Calu3 (cell line): ENCODE measurements at places on chromosomes 13 and 19. TPM values are rescaled to one million over a fixed set of nuclear protein-coding genes. Genes with fewer than 3 reads are reported as not detected.

ZNF649 gene
- 14.6 and 15.5 TPM in 2 replicates for total RNA-seq

CASP14 gene
- total RNA-seq, result not detected in 2 replicates

ZNF302 gene
- 20.1 and 23.2 TPM in 2 replicates for total RNA-seq

CRLF1 gene
- 1.1 TPM in 1 of 2 replicates, not detected in the other for total RNA-seq

SLC25A41 gene
- total RNA-seq, result 1.4 and 2.9 TPM in 2 replicates

KXD1 gene
- 61.0 and 61.5 TPM in 2 replicates for total RNA-seq

ZNF100 gene
- 9.1 and 9.4 TPM in 2 replicates for total RNA-seq

SHISA7 gene
- not detected in 2 replicates for total RNA-seq

ZNF443 gene
- 7.5 and 8.6 TPM in 2 replicates for total RNA-seq

DIAPH3 gene
- total RNA-seq, result 9.4 and 11.4 TPM in 2 replicates

CEACAM3 gene
- total RNA-seq, result not detected in 2 replicates

IL11 gene
- total RNA-seq, result 0.97 and 1.3 TPM in 2 replicates

OLFM4 gene
- total RNA-seq, result 33.5 and 55.7 TPM in 2 replicates

LGALS7B gene
- total RNA-seq, result 3.2 and 4.8 TPM in 2 replicates

CILP2 gene
- 1.3 and 1.7 TPM in 2 replicates for total RNA-seq

FUT1 gene
- total RNA-seq, result 2.6 and 2.9 TPM in 2 replicates

GNA15 gene
- total RNA-seq, result 5.9 and 6.5 TPM in 2 replicates

MBD3L5 gene
- not detected in 2 replicates for total RNA-seq

- DNase-seq, result no peak
Observed at GRCh38 chr13:93265800-93266199, 39.2 kb downstream of the GPC6 start.

DNA sequence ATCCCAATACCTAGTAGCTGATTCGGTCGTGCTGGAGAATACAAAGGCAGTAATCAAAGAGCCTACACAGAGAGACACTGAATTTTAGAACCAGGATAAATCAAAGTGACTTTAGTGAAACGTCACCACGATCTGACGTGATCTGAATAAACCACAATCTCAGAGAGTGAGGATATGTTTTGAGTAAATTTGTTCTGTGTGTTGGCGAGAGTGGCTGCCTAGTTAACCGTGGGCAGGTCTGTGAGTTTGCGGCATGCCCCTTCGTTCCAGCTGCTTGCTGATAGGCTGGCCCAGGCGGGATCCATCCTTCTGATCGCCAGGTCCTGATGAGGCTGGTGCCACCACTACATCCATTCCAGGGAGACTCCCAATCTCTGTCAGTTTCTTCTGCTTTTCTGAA is 40.4 kb downstream of the LRCH1 start:
- no peak for DNase-seq

- DNase-seq, result peak; percentile 95
Observed at GRCh38 chr19:33795370-33796163, 1.1 kb upstream of the KCTD15 start.

DNA sequence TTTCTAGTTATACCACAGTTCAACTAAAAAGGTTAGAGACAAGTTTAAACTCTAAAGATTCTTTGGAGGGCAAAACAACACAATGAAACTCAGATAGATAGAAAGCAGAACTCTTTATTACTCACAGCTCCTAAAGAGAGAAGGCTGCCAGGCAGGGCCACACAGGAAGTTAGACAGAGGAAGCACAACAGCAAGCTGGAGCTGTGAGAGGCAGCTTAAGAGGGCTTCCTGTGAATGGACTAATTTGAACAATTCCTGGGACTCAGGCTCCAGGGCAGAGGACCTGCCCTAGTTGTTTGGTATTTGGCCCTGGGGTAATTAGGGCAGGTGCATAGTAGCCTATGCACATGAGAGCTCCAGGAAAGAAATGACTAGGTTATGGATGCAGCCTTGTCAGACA is 803.6 kb downstream of the DIAPH3 start:
- DNase-seq, result no peak

DNA sequence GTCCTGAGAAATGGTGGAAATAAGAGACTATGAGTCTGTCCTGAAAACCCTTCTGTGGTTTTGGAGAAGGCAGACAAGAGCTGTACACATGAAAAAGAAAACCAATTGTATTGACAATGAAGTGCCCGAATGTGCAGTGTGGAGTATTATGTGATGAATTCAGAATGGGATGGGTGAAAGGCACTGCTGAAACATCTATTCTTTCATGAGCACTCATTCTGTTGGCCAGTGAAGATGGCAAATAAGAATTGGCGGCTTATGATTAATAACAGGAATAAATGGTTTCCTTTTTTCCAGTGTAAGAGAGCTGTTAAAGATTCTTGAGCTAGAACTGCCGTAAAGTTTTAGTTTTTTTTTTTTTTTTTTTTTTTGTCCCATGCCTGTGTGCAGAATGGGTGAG is 5.7 kb downstream of the POLR1D start:
- DNase-seq, result no peak

- DNase-seq, result no peak
Observed at GRCh38 chr19:7550987-7551761, 15.7 kb downstream of the PNPLA6 start.

- no peak for DNase-seq
Observed at GRCh38 chr19:6522712-6523111, 8.1 kb upstream of the TNFSF9 start.

GRCh38 chr13:75507027-75508001 is 25.3 kb upstream of the TBC1D4 start:
- no peak for DNase-seq

- DNase-seq, result no peak
Observed at GRCh38 chr19:11887234-11887610, 360 bp upstream of the ZNF69 start.

DNA sequence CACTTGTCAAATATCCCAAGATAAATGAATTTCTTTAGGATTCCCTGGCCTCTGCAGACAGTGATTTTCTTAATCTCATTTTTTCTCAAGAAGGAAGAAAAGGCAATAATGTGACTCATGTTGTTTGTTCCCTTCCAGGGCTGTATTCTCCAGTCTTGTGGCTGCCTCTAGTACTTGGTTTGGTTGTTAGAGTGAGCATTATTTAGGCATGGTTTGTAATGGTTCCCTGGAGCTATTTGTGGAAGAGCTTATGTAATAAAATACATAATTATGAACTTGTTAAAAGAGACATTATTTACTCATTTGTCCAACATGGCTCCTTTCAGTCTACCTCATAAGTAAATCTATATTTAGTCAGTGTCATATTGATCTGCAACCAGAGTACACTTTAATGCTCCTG is 270.4 kb downstream of the DCT start:
- no peak for DNase-seq

DNA sequence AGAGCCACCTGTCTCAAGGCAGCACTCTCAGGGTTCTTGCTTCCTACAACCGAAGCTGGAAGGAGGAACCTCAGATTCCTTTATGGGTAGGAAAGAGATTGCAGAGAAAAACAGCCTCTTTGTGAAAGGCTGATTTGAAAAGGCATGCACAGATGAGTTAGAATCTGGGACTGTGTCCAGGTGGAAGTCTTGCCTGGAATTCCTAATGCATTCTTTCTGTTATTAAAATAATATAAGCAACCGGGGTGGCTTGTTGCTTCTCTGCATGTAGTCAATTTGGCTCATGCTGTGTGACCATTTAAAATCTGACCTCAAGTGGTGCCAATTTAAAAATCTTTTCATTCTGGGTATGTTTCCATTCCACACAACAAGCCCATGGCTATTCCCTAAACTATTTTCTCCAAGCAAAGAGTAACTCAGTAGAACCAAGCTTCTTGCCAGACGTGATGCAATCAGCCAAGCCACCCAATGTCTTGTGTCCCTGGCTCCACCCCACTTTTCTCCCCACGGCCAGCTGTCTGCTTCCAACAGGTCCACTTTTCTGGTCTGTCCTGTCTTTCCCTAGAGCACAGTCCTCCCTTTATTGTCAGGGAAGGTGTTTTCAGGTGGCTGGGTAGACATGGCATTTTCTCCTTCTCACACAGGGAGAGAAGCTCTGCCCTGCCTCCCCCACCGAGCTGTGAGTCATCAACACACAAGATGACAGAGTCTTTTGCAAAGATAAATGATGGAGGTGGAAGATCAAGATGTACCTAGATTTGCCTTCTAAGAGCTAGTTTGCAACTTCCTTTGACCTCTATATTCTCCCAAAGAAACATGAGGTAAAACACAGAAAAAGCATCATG is 394.3 kb downstream of the FOXO1 start:
- peak; percentile 32 for DNase-seq

- DNase-seq, result no peak
Observed at GRCh38 chr19:5035105-5035761, 66.3 kb downstream of the KDM4B start.

GRCh38 chr13:110023729-110024644 is 237.6 kb upstream of the IRS2 start:
- DNase-seq, result no peak

DNA sequence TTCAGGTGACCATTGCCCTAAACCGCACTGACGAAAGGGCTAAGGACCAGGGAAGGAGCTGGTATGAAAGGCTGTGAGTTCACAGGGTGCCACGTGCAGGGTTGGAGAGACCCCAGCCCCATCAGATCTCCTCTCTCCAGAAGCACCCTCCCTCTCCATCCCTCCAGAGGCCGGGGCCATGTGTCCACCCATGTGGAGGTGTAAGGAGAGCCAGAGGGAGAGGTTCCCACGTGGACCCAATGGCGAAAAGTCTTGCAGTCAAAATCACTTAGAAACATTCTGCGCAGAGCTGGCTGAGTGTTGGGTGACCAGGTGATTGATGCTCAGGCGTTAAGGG is 168.3 kb downstream of the COL4A1 start:
- no peak for DNase-seq

GRCh38 chr19:34428549-34429285 is 536 bp downstream of the UBA2 start:
- DNase-seq, result peak; percentile 5

GRCh38 chr19:51207747-51208146 is 17.1 kb upstream of the CD33 start:
- DNase-seq, result no peak

GRCh38 chr13:111644750-111645149 is 324.3 kb downstream of the TEX29 start:
- DNase-seq, result no peak

DNA sequence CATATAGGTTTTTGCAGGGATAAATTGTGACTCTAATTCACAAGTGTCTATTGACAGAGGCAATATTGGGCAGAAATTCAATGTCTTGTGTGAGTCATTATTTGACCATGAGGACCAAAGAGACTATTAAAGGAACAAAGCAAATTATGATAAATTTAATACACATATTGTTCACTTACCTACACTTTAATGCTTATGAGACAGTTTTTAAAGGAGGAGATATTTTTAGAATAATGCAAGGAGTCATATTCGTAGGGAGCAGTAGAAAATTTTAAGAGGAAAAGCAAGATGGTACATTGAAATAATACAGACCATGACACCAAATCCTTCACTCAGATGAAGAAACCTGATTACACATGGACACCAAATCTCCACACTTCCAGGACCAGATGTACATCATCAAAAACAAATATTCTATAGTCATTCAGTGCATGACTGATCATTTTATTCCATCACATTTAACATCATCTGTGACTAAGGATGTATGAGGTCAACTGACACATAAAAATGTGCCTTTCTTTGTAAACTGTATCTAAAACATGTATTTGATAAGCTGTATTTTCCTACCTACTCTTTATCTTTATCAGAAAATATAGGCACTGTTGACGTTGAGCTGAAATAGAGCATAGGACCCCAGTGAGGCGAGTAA is 4.2 kb upstream of the OR7A17 start:
- DNase-seq, result no peak

- no peak for DNase-seq
Observed at GRCh38 chr19:51627491-51628138, 2.6 kb downstream of the SIGLEC5 start.

GRCh38 chr19:41861116-41861768 is 1.2 kb downstream of the RPS19 start:
- no peak for DNase-seq

- DNase-seq, result peak; percentile 59
Observed at GRCh38 chr13:28636677-28637317, 22.1 kb upstream of the POMP start.

DNA sequence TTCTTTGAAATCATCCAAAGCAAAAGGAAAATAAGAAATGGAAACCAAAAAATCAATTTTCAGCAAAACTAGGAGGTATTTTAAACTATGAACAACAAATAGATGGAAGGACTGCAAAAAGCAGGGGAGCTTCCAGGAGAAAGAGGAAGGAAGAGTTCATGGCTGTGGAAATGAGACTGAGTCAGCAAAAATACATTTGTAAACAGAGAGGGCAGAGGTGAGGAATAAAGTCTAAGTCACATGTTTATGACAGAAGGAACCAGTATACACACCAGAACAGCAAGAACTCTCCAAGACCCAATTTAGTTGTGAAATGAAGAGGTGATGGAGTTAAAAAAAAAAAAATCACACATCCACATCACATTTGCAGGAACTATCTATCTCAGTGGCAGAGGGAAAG is 69.6 kb downstream of the RNASEH2B start:
- DNase-seq, result no peak

- DNase-seq, result no peak
Observed at GRCh38 chr19:16227837-16228636, 30.3 kb downstream of the AP1M1 start.

DNA sequence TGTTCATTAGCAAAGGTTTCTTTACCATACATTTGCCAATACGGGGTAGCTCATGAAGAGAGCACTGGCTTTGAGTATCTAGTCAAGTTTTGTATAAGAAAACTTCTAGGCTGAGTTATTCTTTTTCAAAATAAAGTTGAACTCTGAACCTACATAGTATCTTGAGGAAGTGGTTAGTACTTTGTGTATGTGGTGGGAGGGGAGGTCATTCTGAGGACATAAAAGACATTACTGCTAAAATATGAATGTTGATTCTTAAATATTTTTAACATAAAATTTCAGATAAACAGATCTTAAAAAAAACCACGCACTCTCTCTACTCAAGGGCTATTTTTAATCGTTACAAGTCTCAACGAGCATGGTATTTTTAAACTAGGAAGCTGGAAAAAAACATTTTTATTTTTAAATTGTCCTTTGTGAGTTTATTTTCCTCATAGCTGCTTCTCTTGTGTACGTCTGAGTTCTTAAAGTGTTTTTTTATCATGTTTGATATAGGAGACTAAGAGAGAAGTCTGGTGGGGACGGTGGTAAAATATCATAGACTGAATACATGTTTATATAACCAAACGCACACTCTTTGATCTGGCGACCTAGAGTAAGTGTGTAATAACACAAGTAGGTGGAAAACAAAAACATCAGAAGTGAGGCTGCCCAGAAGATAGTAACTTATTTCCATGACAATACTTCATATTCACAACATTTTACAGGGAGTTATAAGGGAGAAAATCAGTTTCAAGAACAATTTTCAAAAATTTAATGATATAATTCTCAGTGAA is 118.0 kb upstream of the POSTN start:
- DNase-seq, result no peak

- DNase-seq, result no peak
Observed at GRCh38 chr19:33270769-33271168, 31.6 kb downstream of the CEBPA start.

- peak; percentile 30 for DNase-seq
Observed at GRCh38 chr19:18232540-18233223, 6.4 kb upstream of the PDE4C start.

GRCh38 chr13:98577836-98578285 is 954 bp upstream of the STK24 start:
- DNase-seq, result no peak

- DNase-seq, result no peak
Observed at GRCh38 chr13:20219577-20219976, 12.5 kb downstream of the GJB6 start.

- peak; percentile 96 for DNase-seq
Observed at GRCh38 chr19:49443366-49444099, 2.2 kb upstream of the SLC17A7 start.
